Stimulated activated CD4-positive, alpha-beta T cell treated with anti-CD3 and anti-CD28 coated beads, Interleukin-2, amount 100 ng/mL, for 48 hours (primary cell): ENCODE measurements at places on chromosomes 6 and 20.

DNA sequence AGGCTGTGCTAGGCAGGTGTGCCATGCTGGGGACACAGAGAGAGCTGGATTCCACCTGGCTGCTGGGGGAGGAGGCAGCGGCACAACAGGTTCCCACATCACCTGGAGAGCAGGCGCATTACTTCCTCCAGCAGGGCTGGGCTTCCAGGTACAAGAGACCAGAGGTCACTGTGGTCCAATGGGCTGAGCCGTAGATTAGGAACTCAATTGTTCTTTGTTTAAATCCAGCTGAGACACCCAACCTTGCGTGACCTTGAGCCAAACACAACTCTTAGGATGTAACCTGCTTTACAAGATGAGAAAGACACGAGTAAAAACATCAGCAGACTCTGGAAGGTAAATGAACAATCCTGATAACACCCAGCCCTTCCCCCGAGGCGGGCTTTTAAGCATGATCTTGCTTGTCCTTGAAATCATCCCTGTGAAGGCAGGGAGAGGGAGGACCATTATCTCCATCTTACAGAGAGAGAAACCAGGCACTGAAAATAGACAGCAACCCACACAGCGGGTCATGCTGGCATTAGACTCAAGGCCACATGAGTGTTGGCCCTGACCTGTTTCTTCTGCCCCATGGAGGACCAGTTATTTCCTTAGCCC is 216.5 kb upstream of the RREB1 start:
- DNase-seq = no peak

DNA sequence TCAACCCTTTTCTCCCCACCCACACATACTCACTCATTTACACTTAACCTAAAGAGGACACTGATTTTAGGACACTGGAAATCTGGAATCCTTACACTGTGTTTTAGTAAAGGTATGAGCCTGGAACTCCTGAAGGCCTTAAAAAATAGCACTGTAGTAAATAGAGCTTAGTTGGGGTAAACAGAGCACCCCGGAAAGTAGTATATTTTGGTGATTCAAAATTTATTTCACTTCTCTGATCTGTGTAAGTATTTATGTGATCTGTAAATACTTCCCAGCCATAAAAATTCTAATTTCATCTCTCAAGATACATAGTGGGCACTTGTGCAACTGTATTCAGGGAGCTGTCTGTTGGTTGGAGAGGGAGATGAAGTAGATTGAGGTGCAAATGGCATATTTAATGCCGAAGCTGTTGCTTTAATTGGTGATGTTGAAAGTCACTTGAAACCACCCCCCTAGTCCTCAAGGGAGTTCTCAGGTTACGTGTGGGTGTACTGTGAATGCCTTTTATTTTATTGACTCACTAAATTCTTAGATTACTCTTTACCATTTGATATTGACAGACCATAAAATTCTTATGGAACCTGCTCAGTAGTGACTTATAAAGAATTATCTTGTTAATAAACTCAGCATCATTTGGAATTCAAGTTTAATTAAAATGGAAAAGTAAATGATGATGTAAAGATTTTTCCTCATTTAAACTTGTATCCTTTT is 154.9 kb downstream of the SOX4 start:
- DNase-seq = no peak

DNA sequence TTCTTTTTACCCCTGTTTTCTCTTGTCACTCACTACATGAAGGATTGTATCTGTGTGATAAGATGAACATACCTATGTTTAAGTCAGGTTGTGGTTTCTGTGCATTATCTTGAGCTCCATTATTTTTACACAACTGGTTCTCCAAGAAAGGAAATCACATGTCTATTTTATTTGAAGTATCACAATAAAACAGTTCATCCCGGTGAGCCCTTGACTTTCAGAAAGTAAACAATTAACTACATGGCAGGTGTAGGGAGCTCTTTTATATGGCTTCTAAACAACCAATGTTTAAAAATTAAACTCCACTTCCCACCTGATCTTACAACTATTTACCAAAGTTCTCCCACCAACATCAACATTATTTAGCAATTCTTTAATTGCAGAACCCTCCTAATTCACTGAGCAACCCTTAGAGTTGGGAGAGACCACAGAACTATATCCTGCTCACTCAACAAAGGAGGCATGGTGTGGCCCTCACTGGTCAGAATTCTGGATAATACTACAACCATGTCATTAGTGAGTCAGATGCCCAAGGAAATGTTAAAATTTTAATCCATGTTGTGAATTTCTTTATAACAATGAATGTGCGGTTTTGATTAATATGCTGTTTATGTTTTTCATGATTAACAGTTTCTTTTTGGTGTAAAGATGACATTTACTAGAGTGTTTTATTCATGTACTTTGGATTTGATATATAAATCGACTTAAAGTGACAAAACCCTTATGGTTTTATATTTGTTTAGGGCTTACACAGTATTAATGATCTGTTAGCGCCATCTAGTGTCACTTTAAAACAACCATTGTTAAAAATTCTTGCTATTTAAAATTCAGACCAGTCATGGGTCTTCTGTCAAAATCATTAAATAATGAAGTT is 50.0 kb upstream of the SCGN start:
- no peak for DNase-seq

- DNase-seq = no peak
Measured at GRCh38 chr6:53960311-53960710, 150.9 kb upstream of the MLIP start.

- DNase-seq = no peak
Measured at GRCh38 chr6:137496909-137497720, 2.9 kb upstream of the OLIG3 start.

- no peak for DNase-seq
Measured at GRCh38 chr20:9070304-9070703, 1.4 kb downstream of the PLCB4 start.

GRCh38 chr6:103153016-103153415 is 1706.7 kb downstream of the HACE1 start:
- no peak for DNase-seq

- no peak for DNase-seq
Measured at GRCh38 chr20:45921337-45922189, 9.6 kb upstream of the PLTP start.

DNA sequence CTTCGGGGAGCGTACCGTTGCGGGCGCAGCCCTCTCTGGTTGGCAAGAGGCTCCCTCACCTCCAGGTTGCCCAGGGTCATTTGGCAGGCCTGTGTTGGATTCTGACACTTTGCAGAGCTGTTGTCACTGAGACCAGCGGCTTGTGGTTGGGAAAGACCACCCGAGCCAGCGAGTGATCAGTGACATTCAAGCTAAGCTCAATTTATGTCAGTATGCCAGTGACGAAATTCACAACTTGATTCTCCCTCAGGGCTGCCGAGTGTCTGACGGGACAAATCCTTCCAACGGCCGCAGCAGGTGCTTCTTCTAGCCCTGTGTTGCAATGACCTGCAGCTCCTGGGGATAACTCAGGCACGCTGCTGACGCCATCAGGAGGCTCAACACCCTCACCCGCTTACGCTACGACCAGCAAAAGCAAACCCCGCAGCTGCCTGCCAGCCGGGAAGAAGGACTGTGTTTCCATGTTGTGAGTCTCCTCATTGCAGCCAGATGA is 16.9 kb upstream of the SLC22A2 start:
- DNase-seq = no peak

DNA sequence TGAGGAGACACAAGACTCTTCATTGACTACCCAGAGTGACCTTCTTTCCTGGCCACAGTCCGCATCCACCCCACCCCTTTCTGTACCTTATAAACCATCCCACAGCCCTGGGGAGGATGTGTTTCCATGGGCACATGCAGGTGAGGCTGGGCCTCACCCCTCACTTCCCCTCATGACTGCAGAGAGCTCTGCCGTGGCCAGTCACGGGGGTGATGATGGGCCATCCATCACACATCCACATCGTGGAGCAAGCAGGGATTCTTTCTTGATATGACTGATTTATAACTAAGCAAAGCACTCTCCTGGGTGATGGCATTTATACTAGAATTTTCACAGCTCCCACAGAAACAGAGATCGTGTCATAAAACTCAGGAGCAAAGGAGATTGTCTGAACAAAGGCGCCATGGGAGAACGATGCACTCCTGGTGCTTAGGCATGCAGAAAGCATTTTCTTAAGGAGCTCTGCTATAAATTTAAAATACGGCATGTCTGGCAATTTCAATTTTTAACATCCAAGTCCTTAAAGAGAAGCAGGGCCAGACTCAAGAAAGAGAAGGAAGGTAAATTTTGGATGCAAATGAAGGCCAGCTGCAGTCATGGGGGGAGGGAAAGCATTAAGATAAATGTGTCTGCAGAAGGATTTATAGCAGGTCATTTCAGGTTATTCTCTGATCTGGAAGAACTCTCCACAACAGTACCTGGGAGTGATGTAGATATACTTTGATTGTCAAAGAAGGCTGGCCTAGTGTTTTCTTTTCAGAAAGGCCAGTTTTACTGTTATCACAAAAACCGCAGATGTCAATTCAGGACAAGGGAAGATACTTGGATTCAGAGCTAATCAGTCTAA is 777.0 kb downstream of the C6orf118 start:
- no peak for DNase-seq

GRCh38 chr6:167979436-167980139 is 17.9 kb upstream of the KIF25 start:
- no peak for DNase-seq

GRCh38 chr6:51568771-51569170 is 518.6 kb downstream of the PKHD1 start:
- no peak for DNase-seq

DNA sequence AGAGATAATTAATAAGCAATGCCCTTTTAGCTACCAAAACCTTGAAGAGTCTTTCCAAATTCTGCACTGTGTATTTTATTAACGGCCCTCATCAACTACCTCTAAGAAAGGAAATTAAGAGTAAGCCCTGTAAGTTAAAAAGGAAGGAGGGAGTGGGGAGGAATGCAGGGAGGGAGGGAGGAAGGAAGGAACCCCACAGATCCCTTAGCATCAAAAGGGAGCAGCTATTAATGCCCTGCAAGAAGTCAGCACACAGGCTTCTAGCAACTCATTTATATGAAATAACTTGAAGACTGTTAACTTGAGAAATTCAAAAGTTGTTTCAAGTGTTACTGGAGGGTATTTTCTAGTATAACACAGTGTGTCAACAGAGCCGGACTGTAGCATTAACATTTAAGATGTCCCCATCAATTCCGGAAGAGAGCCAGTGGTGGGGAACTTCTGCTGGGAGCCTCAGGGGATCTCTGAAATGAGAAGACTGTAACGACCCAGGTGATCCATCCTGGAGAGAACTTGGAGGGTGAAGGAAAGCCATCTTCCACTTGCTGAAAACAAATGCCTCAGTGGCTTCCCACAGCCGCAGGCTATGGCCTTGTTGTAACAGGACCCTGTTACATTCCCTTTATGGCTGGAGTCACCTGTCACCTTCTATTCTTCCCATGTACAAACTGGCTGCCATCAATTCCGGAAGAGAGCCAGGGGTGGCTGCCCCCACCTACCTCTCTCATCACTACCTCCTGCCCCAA is 33.2 kb downstream of the SLC22A23 start:
- no peak for DNase-seq

DNA sequence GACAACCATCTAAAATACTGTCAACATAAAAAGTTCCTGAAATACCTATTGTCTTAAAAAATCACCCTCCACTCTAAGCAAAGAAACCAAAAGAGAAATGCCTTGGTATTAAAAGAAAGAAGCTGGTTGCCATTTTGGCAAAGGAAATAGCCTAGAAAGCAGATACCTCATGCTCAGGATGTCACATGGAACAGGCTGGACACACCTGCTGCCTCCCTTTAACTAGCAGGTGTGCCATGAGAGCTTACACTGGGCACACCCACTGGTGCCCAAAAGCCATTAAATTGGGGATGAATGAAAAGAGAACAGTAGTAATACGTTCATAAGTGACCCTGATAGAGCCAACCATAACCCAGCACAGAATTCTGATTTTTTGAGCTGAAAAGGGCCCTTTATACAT is 1.5 kb downstream of the SLC23A2 start:
- DNase-seq = no peak

DNA sequence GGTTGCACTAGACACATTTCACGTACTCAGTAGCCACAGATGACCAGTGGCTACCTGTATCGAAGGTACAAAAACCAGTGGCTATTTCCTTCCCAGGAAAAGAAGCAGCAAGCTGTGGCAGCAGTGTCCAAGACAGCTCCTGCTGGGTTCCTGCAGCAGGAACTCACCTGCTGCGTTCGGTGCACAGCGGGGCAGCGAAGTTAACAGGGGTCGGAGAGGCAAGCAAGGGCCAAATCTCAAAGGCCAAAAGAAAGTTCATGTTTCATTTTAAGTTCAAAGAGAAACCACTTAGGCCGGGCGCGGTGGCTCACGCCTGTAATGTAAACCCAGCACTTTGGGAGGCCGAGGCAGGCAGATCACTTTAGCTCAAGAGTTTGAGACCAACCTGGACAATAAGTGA is 26.9 kb downstream of the ASIP start:
- no peak for DNase-seq

DNA sequence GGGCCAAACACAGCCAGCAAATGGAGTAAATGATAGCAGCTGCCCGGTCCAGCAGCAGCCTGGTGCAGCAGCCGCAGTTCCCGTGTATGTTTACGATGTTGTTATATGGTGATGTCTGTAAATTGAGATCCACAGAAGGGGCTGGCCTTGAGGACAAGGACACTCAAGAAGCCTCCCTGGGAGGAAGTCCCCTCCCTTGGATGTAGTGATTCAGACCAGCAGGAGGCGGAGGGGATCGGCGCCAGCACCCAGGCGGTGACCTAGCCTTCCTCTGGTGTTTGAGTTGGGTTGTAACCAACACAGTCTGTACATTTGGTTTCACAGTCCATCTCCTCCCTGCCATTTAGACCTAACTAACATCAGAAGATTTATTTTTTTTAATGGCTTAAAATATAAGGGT is 187.8 kb downstream of the SYNDIG1 start:
- no peak for DNase-seq

- no peak for DNase-seq
Measured at GRCh38 chr6:144219056-144219685, 66.0 kb upstream of the UTRN start.

- DNase-seq = no peak
Measured at GRCh38 chr6:74170118-74170517, 474.1 kb downstream of the CD109 start.

DNA sequence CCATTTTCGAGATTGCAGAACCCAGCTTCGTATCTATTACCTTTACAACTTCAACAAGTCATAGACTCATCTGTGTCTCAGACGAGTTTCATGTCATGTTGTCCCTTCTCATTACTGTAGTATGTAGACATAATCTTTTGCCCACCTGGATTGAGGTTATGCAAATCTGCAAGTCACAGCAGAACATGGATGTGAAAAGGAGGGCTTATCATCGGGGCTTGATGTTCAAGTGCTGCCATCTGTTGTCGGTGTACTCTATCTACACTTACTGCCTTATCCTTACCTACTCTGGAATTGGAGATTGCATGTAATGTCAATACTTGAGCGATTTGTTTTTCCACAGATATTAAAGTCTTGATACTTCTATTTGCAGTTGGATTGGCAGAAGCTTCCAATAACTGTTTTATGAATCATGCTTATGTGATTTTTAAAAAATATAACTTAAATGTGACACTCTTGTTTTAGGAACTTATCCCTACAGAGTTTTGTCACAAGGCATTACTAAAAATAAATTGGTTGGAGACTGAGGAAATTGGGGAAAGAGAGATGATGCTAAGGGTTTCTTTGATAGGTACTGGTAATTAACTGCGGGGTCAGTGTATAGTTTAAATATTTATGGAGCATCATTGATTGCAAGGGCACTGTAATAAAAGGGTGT is 3.0 kb upstream of the GOPC start:
- peak; percentile 25 for DNase-seq

GRCh38 chr6:137949686-137950390 is 82.8 kb downstream of the TNFAIP3 start:
- DNase-seq = no peak
